HCT116 (cell line): ENCODE measurements at places on chromosomes 6 and 20. TPM values are rescaled to one million over a fixed set of nuclear protein-coding genes. Genes with fewer than 3 reads are reported as not detected.
A peak's percentile ranks its signal among the peaks of the same experiment; 100 is the strongest.

Gene SLC17A3
- not detected for total RNA-seq

Gene DDX39B
- total RNA-seq: 545 TPM

Gene MBOAT1
- 11.7 TPM for total RNA-seq

- H3K27ac ChIP-seq: no peak overlapping the region
- H3K27me3 ChIP-seq: peaks cover 7% of the 10 kb centered on the region; the same call in 1 of the 2 replicates
- no peak for DNase-seq
- no peak overlapping the region for H3K4me3 ChIP-seq
Measured at GRCh38 chr6:133503336-133503729, 262.2 kb downstream of the EYA4 start.

Gene ZC3H12D
- 0.30 TPM for total RNA-seq

GRCh38 chr6:151730496-151730870 lies 77.0 kb upstream of the ESR1 start:
- H3K4me1 ChIP-seq: no peaks in the 10 kb centered on the region
- H3K4me3 ChIP-seq: no peak overlapping the region
- no peak for DNase-seq
- H3K36me3 ChIP-seq: no peaks in the 10 kb centered on the region

Gene KCNK15
- not detected for total RNA-seq

Gene MATN4
- 0.64 TPM for total RNA-seq

GRCh38 chr20:34712525-34713192 lies 8.5 kb downstream of the TP53INP2 start:
- no peak overlapping the region for H3K4me3 ChIP-seq
- no peaks in the 10 kb centered on the region for H3K27me3 ChIP-seq
- no peaks in the 10 kb centered on the region for H3K36me3 ChIP-seq
- peaks cover 52% of the 10 kb centered on the region for H3K4me1 ChIP-seq

- peaks cover 11% of the 10 kb centered on the region for H3K4me1 ChIP-seq
- DNase-seq: no peak
Measured at GRCh38 chr6:116017546-116018295, 43.0 kb downstream of the FRK start.

Gene DEFB124
- total RNA-seq: not detected

DNA sequence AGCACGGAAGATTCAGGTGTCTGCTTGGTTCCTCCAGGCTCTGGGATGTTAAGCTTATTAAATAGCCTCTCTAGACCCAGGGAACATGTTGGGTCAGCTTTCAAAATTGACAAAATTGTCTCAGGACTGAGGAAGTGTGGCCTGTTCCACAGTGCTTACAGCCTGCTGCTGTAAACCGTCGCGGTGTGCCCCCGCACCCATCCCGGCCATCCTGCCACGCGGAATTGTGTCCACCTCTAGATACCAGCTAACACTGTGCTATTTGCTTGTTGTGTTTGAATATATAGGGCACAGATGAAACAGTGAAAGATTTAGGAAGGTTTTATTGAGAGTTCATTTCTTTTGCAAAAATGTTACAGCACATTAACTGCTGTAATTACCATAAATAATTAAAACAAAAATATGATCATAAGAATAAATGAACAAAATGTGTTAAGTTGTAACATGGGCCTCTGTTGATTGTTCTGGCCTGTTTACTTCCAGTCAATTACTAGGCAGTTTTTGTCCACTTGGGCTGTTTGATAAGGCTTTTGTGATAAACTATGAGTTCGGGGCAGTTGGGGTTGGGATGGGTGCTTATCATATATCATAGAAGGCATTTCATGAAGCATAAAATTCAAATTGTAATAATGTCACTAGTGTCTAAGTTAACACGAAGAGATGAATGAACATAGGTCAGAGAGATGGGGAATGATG lies 77.4 kb downstream of the ARID1B start:
- H3K4me1 ChIP-seq: no peaks in the 10 kb centered on the region
- H3K27me3 ChIP-seq: no peaks in the 10 kb centered on the region
- H3K4me3 ChIP-seq: no peak overlapping the region

DNA sequence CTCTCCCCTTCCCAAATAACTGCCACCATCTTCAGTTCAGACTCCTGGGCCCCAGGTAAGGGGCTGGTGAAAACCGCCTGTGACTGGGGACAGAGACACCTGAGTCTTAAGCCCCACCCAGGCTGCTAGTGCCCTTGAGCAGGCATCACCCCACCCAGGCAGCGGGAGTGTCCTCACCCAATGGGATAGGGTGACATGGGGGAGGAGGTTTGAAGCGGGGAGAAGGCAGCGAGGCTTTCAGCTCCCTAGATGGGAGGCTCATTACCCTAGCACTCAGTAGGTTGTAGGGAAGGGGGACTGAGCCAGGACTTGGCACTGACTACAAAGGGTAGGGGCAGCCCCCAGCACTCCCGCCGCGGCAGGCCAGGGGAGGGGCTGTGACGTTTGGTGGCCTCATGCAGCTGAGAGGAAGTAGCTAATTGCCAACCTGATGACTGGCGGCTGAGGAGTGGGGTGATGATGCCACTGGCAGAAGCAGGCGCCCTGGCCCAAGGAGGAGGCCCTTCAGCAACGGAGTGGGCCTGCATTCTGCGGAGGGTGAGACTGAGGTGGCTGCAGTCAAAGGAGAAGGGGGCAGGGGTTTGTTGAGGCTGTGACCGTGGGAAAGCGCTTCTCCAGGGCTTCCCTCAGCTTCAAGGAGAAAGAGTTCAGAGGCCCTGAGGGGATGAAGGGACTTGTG lies 126.9 kb downstream of the MRPL14 start:
- peak overlapping the region; percentile 58 for H3K4me3 ChIP-seq
- H3K4me1 ChIP-seq: peaks cover 37% of the 10 kb centered on the region
- no peaks in the 10 kb centered on the region for H3K36me3 ChIP-seq
- no peaks in the 10 kb centered on the region for H3K27me3 ChIP-seq

Gene GPX5
- not detected for total RNA-seq

Gene OLIG3
- total RNA-seq: not detected

Gene ZSCAN12
- 0.81 TPM for total RNA-seq

DNA sequence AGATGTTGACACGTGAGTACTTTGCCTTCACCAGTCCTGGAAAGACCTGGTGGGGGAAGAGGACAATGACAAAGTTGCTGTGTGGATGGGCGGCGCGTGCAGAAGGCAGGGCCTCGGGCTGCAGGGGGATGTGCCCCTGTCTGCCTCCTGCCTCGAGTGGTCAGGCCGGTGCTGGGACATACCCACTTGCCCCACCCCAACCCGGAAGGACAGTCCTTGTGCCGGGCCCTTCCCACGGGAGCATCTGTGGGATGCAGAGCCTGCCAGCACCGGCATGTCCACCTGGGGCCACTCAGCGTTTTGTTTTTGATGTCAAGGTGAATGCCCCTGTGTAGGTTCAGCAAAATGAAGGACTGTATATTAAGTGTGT lies 60.5 kb upstream of the BHLHE23 start:
- 0 out of 2 replicates have a peak, but pooled peaks cover 3% of the 10 kb centered on the region for H3K27me3 ChIP-seq
- DNase-seq: no peak

GRCh38 chr6:25278261-25278913 lies 787 bp upstream of the CARMIL1 start:
- H3K27ac ChIP-seq: peak overlapping the region; percentile 65
- H3K4me3 ChIP-seq: peak overlapping the region; percentile 72
- DNase-seq: no peak
- peaks cover 13% of the 10 kb centered on the region for H3K4me1 ChIP-seq

DNA sequence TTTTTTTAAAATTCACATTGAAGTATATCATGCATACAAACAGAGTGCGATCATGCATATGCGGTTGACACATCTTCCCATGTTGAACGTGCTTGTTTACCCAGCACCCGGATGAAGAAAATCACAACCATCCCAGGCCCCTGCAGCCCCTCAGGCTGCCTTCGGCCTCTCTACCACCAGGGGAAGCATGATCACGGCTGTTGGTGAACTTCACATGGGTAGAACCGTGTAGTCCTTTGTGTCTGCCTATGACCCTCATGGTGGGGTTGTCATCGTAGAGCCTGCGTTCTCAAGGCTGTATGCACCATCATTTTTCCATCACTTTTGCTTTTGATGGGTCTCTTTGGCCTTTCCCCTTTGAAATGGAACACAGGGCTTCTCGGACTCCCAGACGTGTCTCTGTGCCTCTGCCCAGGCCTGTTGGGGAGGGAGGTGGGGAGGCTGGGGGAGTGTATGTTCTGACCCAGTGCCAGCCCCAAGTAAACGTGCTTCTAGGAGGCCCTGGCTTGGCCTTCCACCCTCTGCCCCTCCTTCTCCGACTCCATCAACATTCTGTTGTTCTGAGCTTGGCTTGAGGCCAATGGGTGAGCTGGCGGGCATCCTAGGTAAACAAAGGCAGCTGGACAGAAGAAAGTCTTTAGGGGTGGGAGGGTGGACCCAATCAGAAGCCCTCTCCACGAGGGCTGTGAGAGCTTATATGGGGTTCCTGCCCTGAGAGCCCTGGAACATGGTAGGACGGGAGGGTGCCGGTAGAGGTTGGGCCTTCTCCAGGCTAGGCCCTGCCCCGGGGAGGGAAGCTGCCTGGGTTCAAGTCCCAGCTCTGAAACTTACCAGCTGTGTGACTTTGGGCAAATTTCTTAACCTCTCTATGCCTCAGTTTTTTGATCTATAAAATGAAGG lies 39.7 kb downstream of the TGM2 start:
- no peak overlapping the region; the same call in 1 of the 2 replicates for H3K27ac ChIP-seq
- DNase-seq: no peak
- peaks cover 35% of the 10 kb centered on the region for H3K4me1 ChIP-seq
- H3K36me3 ChIP-seq: no peaks in the 10 kb centered on the region
- no peak overlapping the region for H3K4me3 ChIP-seq

DNA sequence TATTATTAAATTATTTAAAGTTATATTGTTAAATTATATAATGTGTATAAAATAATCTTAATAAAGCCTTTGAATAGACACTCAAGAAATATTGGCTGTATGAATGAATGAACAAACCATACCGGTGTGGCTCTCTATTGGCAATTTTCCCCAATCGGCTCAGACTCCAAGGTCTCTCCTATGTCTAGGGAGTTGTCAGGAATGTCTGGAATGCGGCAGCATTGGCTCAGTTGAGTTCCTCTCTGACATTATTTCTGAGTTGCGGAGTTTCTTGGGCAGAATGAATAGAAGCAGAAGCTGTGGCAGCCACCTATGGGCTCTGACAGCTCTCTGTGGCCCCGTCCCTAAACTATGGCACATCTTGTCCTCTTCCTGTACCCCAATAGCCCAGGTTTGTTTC lies 111.0 kb downstream of the SOBP start:
- no peak overlapping the region for H3K27ac ChIP-seq
- H3K36me3 ChIP-seq: no peaks in the 10 kb centered on the region
- no peak for DNase-seq
- peaks cover 11% of the 10 kb centered on the region for H3K4me1 ChIP-seq
- no peak overlapping the region for H3K4me3 ChIP-seq

DNA sequence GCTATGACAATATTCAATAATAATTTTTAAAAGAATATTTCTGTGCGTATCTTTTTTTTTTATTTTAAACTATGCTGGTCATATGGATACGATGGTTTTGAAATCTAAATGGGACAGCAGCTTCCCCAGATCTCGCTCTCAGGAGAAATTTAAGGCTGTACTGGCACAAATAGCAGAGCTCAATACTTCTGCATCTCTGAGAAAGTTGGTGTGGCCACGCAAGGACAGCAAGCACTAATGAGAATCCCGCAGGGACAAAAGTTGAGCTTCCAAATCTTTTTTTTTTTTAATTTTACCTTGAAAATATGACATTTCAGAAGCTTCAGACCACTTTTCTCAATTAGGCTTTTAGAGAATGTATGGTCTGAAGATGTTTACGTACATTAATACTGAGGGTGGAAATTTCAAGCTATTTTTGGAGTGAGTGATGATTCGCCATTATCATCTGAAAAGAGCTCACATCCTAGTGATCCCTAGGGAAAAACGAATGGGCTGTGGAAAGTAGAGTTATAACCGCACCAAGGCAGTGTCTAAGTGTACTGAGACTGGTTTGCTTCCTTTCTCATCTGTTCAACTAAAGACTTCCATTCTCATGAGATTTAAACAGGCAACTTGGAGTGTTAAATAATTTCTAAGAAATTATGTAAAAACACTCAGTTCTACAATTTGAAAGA lies 840.0 kb downstream of the C6orf118 start:
- DNase-seq: no peak
- H3K27ac ChIP-seq: no peak overlapping the region
- H3K4me3 ChIP-seq: no peak overlapping the region
- no peaks in the 10 kb centered on the region for H3K4me1 ChIP-seq

DNA sequence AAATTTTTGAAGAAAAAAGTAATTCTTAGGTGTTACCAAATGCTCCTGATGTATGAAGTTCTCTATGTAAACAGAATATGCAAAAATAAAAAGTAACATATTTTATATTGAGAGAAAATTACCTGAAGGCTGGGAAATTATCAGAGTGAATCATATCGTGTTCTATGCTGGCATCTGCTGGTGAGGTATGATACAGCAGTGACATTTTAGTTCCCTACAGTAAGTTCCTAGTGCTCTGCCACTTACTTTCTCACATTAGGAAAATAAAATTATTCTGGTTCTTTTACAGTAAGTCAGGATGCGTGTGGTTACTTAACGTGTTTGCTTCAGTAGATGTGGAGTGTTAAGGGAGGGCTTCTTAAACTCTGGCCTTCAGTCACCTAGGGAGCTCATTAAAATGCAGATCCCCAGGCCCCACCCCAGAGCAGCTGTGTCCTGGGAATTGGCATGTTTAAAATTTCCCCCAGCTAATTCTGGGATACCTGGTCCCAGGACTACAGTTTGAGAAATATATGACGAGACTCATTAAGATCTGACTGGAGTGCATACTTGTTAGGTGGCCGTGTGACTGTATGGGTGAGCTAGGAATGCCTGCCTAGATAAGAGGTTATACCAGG lies 3.2 kb downstream of the ACTR5 start:
- DNase-seq: peak; percentile 27
- peaks cover 8% of the 10 kb centered on the region for H3K4me1 ChIP-seq
- H3K4me3 ChIP-seq: no peak overlapping the region
- H3K36me3 ChIP-seq: peaks cover 38% of the 10 kb centered on the region
- no peak overlapping the region for H3K27ac ChIP-seq

Gene CD24
- total RNA-seq: 7.3 TPM

DNA sequence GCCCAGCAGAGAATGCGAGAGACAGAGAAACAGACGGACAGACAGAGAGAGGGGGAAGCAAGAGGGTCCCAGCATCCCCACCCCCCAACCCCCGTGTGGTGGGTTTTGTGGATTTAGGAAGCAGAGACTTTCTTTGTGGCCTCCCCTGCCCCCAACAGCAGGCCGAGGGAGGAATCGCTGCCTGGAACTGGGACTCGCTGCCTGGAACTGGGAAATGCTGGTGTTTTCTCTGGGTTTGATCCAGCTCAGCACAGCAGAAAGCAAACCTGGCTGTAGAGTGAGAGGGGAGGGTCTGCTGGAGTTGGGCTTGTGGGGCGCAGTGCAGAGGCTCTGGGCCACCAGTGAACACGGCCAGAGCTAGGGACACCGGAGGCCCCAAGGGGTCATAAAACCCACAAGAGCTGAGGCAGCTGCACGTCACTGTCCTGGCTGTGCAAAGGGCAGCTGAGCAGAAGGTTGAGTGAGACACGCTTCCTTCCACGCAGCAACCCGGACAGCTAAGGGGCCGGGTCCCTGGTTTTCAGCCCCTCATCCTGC lies 181.8 kb downstream of the TAF4 start:
- no peak for DNase-seq
- no peak overlapping the region for H3K4me3 ChIP-seq
- H3K36me3 ChIP-seq: no peaks in the 10 kb centered on the region
